Urinary bladder (tissue), 4 donors: ENCODE measurements at places on chromosomes 16 and 17. TPM values are rescaled to one million over a fixed set of nuclear protein-coding genes. Genes with fewer than 3 reads are reported as not detected.

TRPV3 gene
- total RNA-seq, result 5.1 TPM

SLC47A1 gene
- total RNA-seq, result 0.53 TPM

KRT32 gene
- total RNA-seq, result not detected

PRR29 gene
- total RNA-seq, result 0.42 TPM

TPSD1 gene
- 1.1 TPM for total RNA-seq

HBA2 gene
- 648 TPM for total RNA-seq

RAB11FIP4 gene
- total RNA-seq, result 4.2 TPM

MARVELD3 gene
- 2.1 TPM for total RNA-seq

CDH15 gene
- 3.7 TPM for total RNA-seq

CD300LF gene
- 0.63 TPM for total RNA-seq

KRT40 gene
- not detected for total RNA-seq

PMFBP1 gene
- total RNA-seq, result 1.4 TPM

CD300LB gene
- not detected for total RNA-seq

MYL11 gene
- total RNA-seq, result 165 TPM

SPATA22 gene
- 1.0 TPM for total RNA-seq

KRTAP3-2 gene
- not detected for total RNA-seq

TBC1D3I gene
- not detected for total RNA-seq

ETV4 gene
- total RNA-seq, result 0.95 TPM

RPL26 gene
- 3,064 TPM for total RNA-seq

SHISA6 gene
- 3.3 TPM for total RNA-seq

PRRT2 gene
- total RNA-seq, result 7.9 TPM

PEMT gene
- 10.9 TPM for total RNA-seq

NPB gene
- total RNA-seq, result 0.69 TPM

CSH1 gene
- 0.42 TPM for total RNA-seq

MLKL gene
- total RNA-seq, result 5.2 TPM

CSH2 gene
- not detected for total RNA-seq

GPR142 gene
- not detected for total RNA-seq

FBXL20 gene
- total RNA-seq, result 18.6 TPM

TMEM114 gene
- not detected for total RNA-seq

KCTD19 gene
- total RNA-seq, result 1.1 TPM

RASD1 gene
- 2.6 TPM for total RNA-seq

KCNJ2 gene
- total RNA-seq, result 9.1 TPM

EME1 gene
- 2.7 TPM for total RNA-seq

EFCAB3 gene
- total RNA-seq, result not detected

MYH11 gene
- 1,069 TPM for total RNA-seq

NHERF2 gene
- total RNA-seq, result 25.9 TPM

CAPNS2 gene
- total RNA-seq, result 17.9 TPM

SLX1B gene
- 1.9 TPM for total RNA-seq

PYY gene
- total RNA-seq, result not detected

NGFR gene
- 11.7 TPM for total RNA-seq

KCNJ12 gene
- total RNA-seq, result 4.1 TPM

TEKT5 gene
- total RNA-seq, result 0.32 TPM

GPRC5C gene
- 27.0 TPM for total RNA-seq

KRT31 gene
- total RNA-seq, result 0.16 TPM
